ENCODE measurements at places on chromosomes 16 and 17.

DNA sequence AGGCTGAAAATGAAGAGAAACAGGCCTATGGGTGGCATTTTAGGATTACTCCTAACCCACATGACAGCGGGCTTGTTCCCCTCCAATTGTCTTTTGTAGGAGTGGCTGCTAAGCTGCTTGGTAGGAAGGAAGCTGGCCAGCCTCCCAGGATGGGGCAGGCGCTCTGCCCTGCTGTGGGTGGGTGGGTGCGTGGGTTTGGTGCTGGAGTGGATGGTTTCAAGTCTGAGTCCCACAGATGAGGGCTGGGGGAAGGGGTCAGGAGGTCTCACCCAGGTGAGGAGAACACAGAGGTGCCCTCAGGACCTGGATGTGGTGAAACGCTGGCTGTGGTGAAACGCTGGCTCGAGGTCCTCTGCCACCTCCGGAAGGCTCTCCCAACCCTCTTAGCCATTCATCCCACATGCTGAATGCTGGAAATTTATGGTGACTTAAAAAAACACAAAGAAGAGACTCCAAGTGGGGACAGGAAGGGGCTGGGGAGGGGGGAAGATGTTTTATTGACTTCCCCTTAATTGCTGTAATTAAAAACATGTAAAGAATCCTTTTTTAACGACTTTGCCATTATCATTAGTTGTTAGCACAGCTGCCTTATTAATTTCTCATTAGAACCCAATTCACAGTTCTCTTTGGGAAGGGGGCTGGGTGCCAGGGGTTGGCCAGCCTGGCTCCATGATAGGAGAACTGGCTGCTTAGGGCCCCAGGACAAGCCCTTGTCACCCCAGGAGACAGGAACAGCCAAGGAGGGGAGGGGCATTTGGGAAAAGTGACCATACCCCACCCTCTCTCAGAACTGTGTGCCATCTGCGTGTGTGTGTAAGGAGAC is 153.5 kb upstream of the CDC42EP4 start:
- DNase-seq = no peak

- DNase-seq = no peak
Measured at GRCh38 chr16:29641561-29641960, 21.5 kb upstream of the SPN start.

GRCh38 chr16:47358816-47359215 is 102.0 kb downstream of the ITFG1 start:
- no peak for DNase-seq

DNA sequence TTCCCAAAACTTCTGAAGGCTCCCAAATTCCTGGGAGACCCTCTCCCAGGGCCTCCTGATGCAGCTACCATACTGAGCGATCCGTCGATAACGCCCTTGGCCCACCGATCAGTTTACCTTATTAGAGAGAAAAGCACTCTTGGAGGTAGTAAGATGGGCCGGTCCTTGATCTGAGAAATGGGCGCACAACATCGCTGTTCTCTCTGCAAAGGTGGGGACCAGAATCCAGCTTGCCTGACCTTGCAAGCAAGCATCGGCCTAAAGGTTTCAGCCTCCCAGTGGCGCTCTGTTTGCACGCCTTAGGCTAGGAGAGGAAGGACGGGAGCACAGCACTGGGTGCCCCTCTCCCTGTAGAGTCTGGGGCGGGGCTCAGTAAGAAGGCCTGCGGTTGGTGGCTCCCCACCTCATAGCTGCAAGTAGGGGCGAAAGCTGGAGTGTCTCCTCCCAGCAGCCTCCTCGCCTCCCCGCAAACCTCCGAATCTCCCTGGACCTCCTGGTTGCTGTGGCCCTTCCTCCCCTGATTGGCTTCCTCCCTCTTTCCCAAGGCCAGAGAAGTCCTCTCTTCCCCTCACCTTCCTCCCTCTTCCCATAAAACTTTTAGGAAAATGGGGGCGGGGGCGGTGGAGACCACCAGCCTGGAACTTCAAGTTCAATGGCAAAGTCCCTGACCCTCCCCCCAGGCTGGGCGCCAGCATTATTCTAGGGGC is at the start of gene PRAC1:
PRAC1 (minus strand) TSS at position 318 of the 707 bp plus-strand sequence; CDS start at position 192, 126 bp downstream.
- no peak for DNase-seq

- DNase-seq = no peak
Measured at GRCh38 chr17:35978346-35978745, 3.0 kb downstream of the CCL16 start.

GRCh38 chr16:66395806-66396555 is 29.5 kb downstream of the CDH5 start:
- no peak for DNase-seq

- no peak for DNase-seq
Measured at GRCh38 chr16:46852130-46852529, 21.1 kb upstream of the C16orf87 start.

GRCh38 chr16:64993464-64993863 is 128.4 kb downstream of the CDH11 start:
- DNase-seq = no peak

GRCh38 chr17:52106638-52107261 is 51.8 kb downstream of the CA10 start:
- no peak for DNase-seq

- no peak for DNase-seq
Measured at GRCh38 chr16:55154956-55155355, 169.0 kb upstream of the IRX6 start.

DNA sequence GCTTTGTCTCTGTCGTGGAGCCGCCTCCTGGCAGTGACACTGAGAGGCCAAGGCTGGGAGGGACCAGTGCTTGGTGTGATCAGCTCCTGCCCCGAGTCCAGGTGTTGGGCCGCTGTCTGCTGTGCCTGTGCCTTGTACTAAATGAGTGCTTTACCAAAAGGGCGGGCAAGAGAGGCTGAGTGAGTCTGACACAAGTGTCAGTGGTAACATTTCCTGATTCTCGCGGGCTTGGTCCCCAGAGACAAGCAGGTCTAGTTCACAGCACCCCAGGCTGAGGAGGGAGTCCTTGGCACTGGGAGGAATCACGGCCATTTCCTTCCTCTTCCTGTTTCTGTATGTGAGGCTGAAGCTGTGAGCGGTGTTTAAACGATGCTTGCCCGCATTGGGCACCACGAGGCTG is 30.2 kb downstream of the PLD6 start:
- DNase-seq = no peak

DNA sequence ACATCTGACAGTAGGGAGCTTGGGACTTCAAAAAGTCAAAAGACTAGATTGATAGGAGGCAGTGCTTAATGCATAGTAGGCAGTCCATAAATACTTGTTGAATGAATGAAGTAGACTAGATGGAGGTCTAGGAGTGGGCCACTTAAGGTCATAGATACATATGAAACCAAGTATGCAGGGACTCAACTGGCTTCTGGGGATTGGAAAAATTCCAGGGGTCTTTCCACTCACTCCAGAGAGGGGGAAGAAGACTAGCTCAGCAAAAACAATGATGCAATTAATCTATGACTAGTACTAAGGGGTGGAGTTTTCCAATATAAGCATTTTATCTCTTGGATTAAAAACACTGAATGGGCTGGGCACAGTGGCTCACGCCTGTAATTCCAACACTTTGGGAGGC is 298.3 kb upstream of the XYLT1 start:
- DNase-seq = no peak

GRCh38 chr17:15651583-15652110 is 32.1 kb upstream of the FBXW10B start:
- DNase-seq = peak; percentile 95

- DNase-seq = peak; percentile 74
Measured at GRCh38 chr16:74449470-74449869, 28.2 kb upstream of the CLEC18B start.

DNA sequence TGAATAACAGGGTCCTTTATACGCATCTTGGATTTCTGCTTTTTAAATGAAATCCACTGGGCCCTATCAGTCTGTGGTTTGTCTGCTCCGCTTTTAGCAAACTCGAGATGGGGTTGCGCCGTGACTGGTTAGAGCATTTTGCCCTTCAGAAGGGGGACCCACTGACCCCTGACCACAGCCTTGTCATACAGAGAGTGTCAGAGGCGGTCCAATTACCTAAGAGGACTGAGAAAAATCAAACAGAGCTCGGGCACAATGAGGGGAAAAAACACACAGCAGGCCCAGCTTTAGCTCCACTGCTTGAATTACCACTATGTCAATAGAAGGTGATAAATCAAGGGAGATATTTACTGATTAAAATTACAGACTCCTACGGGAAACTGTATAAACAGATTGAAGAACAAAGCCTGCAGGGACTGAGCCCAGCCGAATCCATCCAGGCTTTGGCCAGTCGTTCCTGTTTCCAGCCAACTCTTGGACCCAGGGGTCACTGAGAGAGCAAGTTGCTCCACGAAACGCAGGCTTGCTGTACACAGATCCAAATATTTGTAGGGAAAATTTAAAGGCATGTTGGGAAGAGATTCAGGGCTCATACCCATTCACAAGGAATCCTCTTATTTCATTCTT is 131.9 kb upstream of the ZFHX3 start:
- no peak for DNase-seq

GRCh38 chr17:70225276-70225675 is 55.9 kb downstream of the KCNJ2 start:
- DNase-seq = no peak

DNA sequence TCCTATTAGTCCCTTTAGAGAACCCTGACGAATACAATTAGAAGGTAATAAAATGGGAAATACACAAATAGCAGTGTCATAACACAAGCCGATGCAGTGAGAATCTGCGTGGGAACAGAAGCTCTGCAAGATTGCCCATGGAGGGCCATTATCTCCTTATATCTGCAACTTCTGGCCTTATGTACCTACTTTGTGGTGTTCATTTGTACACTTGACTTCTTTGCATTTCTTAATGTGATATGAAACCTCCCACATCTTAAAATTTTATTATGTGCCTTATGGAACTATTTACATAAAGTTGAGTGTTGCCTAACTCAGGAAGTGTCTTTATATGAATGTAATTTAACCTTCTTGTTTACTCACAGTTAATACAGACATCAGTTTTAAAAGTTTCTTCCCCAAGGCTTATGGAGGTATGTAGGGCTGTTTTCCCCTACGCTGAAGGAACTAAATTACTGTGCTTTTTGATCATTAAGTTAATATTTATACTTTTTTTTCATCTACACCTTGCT is 10.1 kb upstream of the TANC2 start:
- DNase-seq = no peak

DNA sequence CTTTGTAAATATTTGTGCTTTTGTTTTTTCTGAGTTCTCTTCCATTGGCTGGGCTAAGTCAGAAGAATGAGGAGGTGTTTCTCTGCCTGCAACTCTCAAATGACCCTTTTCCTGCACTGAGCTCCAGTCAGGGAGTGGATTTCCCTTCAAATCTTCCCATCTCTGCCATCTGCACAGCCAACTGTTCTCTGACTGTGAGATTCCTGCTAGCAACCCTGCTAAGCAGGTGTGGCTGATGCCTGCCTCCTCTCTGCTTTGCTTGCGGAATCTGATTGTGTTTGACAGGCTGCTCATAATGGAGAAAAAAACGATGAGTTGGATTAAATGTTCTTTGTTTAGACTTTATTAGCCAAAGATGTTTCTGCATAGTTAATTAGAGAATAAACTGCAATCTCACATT is 519.8 kb downstream of the TMEM114 start:
- no peak for DNase-seq

DNA sequence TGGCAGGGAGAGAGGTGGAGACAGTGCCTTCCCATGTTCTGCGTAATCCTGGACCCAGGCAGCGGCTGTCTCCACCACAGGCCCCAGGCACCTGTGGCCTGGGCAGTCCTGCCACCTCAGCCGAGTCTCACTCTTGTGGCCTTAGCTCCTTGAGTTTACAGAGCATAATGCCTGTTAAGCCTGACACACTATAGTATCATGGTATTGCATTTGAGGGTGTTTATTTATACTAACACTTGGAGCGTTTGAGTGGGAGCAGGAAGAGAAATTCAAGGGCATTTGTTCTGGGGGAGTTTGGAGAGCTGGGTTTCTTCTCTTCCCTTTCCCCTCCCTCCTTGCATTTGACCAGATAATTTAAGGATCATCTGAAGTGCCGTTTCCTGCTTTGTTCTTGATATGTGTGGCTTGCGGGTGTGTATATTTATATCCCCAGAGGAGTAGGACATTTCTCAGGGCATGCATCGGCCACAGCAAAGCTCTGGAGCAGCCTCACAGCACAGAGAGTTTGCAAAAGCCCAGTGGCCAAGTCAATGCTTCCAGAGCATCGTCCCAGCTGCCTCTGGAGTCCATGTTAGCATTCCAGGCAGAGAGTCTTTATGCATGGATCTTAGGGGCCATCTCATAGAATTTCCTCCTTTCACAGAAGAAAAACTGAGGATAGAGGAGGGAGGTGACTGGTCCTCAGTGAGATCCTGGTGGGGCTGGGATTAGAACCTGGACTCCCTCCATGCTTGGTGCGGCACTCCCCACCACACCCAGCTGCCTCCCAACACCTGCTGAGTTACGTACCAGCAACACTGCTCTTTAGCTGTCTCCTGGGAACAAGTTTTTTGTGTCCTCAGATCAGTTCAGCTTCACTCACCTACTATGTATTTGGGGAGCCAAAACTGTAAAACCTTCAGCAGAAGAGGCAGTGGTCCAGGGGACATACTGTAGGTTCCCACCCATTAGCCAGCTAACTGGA is 222.8 kb downstream of the CCDC182 start:
- no peak for DNase-seq

DNA sequence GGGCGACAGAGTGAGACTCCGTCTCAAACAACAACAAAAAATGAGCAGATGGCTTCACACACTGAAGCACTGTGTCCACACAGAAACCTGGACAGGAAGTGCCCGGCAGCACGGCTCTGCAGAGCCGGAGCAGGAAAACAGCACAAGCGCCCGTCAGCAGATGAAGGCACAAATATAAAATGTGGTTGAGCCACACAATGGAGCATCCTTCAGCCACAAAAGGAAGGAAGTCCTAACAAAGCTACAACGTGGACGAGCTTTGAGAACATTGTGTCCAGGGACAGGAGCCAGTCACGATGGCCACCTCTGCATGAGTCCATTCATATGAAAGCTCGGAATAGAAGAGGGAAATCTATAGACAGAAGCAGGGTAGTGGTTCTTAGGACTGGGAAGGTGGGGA is 15.7 kb downstream of the RHBDF2 start:
- DNase-seq = peak; percentile 59

DNA sequence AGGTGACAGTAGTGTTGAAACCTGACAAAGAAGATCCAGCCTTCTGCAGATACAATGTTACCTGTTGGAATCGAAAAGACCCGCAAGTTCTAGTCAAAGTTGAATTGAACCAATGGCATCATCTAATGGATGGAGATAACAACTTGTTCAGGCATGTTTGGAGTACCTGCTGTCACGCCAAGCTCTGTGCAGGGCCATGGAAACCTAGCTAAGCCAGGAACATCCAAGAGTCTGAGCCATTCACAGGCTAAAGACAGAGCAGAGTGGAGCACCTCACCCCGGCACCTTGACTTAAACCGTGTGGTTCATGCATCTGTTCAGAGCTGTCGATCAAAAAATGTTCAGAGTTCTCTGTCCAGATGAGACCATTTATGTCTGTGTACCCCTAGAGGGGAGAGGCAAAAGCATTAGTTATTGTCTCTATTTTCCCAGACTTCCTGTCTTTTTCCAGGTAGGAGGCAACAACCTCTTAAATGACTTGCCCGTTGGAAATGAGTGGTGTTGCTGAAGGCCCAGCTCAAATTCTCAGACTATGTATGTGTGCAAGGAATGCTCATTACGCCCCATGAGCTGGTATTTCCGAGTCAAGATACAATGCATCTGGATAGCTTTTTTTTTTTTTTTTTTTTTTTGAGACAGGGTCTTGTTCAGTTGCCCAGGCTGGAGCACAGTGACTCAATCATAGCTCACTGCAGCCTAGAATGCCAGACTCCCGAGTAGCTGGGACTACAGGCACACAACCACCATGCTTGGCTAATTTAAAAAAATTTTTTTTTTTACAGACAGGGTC is 44.9 kb upstream of the XYLT1 start:
- DNase-seq = no peak
